Esophagus squamous epithelium (tissue), 5 donors: ENCODE measurements at places on chromosomes 12 and 14.

GRCh38 chr12:105386431-105386830 is 55.9 kb downstream of the C12orf75 start:
- DNase-seq: no peak

- DNase-seq: no peak
These were observed 15.9 kb downstream of the PLEKHG3 start for GRCh38 chr14:64720131-64720576.

DNA sequence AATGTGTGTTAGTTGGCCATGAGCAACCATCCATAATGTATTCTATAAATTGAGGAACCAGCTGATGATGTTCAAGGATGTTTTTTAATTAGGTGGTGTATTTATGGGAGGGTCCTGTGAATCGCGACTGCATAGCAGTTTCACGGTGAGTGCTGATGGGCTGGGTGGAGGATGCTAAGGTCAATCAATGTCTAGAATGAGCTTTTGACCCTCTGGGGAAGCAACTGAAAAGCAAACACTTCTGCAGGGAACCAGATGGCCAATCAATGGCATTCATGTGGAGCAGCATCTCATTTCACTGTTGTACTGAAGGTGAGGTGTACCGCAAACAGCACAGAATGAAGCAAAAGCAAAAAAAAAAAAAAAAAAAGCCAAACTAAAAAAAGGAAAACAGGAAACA is 676.1 kb upstream of the TMEM132C start:
- DNase-seq: no peak

DNA sequence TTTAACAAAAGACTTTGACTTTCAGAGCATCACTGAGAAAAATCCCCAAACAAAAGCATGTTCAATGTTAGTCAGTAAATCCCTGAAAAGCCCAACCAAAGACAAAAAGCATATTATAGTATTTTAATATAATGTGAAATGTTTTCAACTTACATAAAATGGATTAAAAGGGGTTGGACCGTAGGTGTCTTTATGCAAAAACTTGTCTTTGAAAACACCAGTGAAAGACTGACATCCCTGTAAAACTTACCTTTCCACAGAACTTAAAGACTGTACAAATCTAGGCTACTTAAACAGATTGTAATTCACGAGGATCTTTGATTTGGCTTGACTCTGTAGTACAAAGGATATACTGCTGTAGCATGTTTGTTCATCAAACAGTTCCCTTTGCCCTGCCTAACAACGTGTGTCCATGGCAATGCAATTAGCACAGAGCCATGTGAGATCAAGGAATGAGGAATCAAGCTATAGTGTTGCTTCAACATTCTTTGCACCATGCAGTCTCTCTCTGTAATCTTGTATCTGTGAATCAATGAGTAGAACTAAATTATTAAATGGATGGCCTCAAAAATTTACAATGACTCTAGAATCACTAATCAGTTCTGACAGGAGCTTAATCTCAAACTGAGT is 138.5 kb upstream of the SYT1 start:
- DNase-seq: no peak

DNA sequence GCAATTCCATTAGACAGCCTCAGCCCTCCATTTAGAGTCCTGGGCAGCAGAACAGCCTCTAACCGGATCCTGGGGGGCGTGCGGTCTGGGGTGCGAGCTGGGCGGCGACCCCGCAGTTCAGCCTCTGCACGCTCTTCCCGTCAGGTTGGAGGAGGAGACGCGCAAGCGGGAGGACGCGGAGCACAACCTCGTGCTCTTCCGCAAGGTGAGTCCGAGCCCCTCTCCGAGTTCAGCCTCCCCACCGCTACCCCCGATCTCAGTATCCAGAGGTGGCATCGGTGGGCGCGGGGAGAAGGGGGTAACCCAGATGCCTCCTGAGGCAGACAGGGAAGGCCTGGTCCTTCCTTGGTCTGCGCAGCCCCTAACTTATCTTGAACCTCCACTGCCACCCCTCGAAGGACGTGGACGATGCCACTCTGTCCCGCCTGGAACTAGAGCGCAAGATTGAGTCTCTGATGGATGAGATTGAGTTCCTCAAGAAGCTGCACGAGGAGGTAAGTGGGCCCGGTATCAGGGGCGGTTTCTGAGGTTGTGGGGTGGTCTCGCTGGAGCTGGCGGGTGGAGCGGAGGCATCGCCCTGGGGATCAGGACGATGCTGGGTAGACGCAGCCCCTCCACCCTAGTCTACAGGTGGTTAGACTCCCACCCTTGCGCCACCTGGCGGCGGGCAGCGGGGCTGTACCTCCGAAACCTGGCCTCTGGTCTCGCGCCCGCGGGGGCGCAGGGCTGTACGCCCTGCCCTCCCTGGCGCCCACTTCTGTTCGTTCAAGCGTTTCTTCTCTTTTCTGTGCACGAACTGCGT is 1.3 kb downstream of the PRPH start:
- no peak for DNase-seq

DNA sequence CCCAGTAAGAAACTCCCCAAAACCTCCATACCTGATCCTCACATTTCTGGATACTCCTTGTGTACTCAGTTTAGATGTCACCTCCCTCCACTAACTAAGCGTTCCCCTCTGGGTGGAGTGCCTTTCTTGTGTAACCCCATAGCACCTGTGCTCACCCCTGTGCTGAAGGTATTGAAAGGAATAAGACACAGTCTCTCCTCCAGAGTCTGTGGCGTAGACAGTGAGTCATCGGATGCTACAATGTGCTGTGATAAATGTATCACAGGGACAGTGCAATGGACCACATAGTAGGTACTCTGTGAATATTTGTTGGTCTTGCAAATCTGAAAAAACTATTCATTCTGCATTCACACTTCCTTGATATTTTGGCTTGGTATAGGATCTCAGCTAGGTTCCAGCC is 30.8 kb downstream of the TSPAN9 start:
- DNase-seq: no peak

DNA sequence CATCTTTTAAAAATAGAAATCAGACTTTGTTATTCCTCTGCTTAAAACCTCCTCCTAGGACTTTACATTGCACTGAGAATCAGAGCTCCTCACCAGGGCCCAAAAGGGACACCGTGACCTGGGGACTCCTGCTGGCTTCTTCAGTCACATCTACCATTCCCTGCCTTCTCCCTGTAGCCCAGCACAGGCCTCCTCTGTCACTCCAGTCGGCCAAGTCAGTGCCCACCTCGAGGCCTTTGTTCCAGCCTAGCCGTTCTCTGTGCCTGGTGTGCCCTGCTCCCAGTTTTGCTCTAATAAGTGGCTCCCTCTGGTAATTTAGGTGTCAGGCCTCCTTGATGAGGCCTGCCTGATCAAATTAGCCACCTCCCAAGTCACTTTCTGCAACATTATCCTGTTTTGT is 27.4 kb downstream of the CRADD start:
- no peak for DNase-seq

GRCh38 chr12:6532051-6532926 is 2.0 kb upstream of the GAPDH start:
- DNase-seq: no peak

DNA sequence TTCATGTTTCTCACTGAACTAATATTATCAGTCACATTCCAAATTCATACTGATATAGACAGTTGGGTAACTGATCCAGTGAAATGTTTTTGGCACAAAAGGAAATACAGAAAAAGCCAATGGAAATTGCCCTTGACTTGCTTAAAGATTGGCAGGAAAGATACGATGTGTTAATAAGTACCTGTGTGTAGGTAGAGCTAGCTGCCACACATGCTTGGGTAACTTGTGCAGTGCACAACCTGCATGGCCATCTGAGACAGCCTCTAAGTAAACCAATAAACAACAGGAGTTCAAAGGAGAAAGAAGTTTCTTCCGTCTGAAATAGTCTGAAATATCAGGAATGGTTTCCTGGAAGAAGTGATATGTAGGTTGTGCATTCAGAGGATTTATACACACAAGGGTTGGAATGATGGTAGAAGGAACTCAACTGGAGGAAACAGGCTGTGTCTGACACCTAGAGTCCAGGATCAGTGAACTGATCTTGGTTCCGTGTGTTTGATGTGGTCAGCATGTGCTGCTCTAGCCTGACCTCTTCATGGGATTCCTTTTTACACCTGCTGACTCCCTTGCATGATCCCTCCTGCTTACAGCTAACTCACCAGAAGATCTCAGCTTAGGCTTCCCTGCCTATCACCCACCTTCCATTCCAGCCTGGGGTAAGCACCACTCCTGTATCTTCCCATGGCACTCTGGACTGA is 81.4 kb upstream of the KRR1 start:
- DNase-seq: no peak

DNA sequence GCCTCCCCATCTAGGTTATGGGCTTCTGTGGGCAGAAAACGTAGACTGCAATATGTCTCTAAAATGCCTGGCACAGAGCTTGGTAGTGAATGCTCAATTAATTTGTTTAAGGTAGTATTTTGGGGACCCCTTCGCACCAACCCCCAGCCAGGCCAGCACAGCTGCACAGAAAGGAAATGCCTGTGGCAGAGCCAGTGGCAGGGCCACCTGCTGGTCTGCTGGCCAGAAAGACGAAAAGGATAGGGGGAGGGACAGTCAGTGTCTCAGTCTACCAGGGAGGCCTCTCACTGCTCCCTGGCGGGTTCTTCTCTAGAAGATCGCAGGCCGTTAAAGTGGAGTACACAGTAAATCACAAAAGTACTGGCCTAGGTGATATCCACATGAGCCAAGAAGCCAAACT is 3.5 kb downstream of the RAB15 start:
- no peak for DNase-seq
